CD8-positive, alpha-beta T cell (primary cell): ENCODE measurements at places on chromosomes 3 and 15. TPM values are rescaled to one million over a fixed set of nuclear protein-coding genes. Genes with fewer than 3 reads are reported as not detected.

CCPG1 gene
- 35.5 TPM for total RNA-seq

GOLGA6B gene
- total RNA-seq: not detected

GRCh38 chr3:120286465-120286864, 1.4 kb upstream of the GPR156 start:
- no peak for DNase-seq

- no peak for DNase-seq
Observed at GRCh38 chr15:88083811-88084760, 172.5 kb downstream of the NTRK3 start.

CCR3 gene
- total RNA-seq: not detected

TRNT1 gene
- 26.5 TPM for total RNA-seq

- no peak for DNase-seq
Observed at GRCh38 chr3:72275331-72275751, 490.4 kb upstream of the PROK2 start.

PIK3CA gene
- 61.8 TPM for total RNA-seq

- no peak for DNase-seq
Observed at GRCh38 chr3:155420406-155420805, 126.9 kb upstream of the STRIT1 start.

NR2F2 gene
- not detected for total RNA-seq

COL6A6 gene
- total RNA-seq: not detected

NLGN1 gene
- total RNA-seq: not detected

- DNase-seq: peak; percentile 11
Observed at GRCh38 chr15:31080591-31081014, 20.9 kb downstream of the TRPM1 start.

DNA sequence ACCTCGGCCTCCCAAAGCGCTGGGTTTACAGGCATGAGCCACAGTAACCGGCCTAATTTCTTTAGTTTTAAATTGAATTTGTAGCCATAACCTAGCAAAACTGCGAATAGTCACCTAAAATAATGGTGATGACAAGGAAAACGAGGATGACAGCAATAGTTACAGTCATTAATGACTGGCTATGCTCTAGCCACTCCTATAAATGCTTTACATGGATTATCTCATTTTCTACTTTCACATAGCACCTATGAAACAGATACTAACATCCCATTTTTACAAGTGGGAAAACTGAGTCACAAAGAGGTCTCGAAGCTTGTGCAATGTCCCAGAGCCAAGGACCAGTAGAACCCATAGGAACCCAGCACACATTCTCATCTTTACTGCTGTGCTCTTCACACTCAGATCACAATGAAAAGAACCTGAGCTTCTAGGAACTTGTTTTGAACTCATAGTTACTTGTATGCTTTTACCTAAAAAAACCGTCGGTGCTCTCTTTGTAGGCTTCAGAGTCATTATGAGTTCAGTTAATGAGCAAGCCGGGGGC, 39.4 kb downstream of the FBXL22 start:
- no peak for DNase-seq
